A549 treated with Hydrocortisone at 1 μM for 4 hours (cell line): ENCODE measurements at places on chromosomes 5 and 9. TPM values are rescaled to one million over a fixed set of nuclear protein-coding genes. Genes with fewer than 3 reads are reported as not detected.

The ACOT12 gene
- total RNA-seq = 0.05 TPM in 1 of 5 replicates, not detected in the others

The FOXD4L4 gene
- 0.07 to 0.09 TPM (median 0.08 TPM) in 3 of 5 replicates, not detected in the others for total RNA-seq

The IRX2 gene
- 1.4 to 2.1 TPM (median 1.7 TPM) in 5 replicates for total RNA-seq

The OR1J4 gene
- total RNA-seq = not detected in 5 replicates

The C9 gene
- not detected in 5 replicates for total RNA-seq

The LECT2 gene
- total RNA-seq = not detected in 5 replicates

The LRRC19 gene
- total RNA-seq = not detected in 5 replicates

The ABHD17B gene
- total RNA-seq = 15.3 to 17.2 TPM (median 16.2 TPM) in 5 replicates
